Chondrocyte (in vitro differentiated cells): ENCODE measurements at places on chromosomes 5 and 9. TPM values are rescaled to one million over a fixed set of nuclear protein-coding genes. Genes with fewer than 3 reads are reported as not detected.
A peak's percentile ranks its signal among the peaks of the same experiment; 100 is the strongest.

Gene MYMK
- not detected in 3 replicates for total RNA-seq

GRCh38 chr5:66558560-66558959 is 37.6 kb upstream of the MAST4 start:
- no peak for DNase-seq

GRCh38 chr9:128945798-128946501 is 1.5 kb downstream of the DOLK start:
- peak; percentile 53 for DNase-seq

Gene ZBTB43
- 15.6 to 18.8 TPM (median 17.7 TPM) in 3 replicates for total RNA-seq
